Foreskin fibroblast (primary cell): ENCODE measurements at places on chromosomes 12 and 14.

DNA sequence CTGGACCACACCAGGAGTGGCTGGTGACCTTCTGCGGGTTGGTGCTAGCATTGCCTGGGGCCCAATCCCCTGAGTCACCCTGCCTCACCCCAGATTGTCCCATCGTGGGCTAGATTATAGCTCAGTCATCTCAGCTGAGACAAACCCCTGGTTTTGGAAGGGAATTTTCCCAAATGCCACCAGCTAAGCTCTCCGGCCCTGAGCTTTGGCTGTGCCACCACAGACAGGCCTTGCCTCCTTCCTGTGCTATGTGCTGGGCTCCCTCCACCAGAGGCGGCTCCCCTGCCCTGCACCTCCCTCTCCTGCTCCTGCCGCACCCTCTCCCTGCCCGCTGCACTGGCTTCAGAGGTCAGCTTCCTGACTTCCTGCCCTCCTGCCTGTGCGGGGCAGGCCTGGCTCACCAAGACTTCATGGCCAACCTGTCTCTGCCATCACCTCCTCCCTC is 196.3 kb downstream of the TSPAN9 start:
- peak; percentile 34 for DNase-seq

DNA sequence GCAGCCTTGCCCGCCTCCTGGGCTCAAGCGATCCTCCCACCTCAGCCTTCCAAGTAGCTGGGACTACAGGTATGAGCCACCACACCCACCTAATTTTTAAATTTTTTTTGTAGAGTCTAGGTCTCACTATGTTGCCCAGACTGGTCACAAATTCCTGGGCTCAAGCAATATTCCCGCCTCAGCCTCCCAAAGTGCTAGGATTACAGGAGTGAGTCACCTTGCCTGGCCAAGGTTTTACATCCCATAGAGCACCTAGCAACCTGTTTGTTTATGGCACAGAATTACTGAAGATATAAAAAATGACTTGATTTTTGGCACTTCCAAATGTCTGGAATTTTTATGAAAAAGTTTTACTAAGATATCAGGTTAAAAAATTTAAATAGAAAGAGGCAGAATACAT is 16.5 kb downstream of the MYO1A start:
- DNase-seq = no peak

DNA sequence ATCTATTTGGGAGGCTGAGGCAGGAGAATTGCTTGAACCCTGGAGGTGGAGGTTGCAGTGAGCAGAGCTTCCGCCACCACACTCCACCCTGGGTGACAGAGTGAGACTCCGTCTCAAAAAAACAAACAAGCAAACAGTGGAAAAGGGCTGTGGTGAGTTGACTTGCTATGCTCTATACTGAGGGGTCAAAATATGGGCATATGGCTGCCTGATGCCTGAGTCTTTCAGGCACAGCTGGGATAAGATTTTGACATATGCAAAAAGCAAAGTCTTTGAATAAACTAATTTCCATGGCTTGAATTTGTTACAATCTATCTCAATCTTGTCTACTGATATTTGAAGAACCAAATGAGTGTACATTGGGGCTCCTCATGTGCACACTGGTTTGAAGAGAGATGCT is 40.4 kb upstream of the BICD1 start:
- no peak for DNase-seq

- no peak for DNase-seq
Observed at GRCh38 chr12:6936636-6937480, 6.8 kb upstream of the RNU7-1 start.

DNA sequence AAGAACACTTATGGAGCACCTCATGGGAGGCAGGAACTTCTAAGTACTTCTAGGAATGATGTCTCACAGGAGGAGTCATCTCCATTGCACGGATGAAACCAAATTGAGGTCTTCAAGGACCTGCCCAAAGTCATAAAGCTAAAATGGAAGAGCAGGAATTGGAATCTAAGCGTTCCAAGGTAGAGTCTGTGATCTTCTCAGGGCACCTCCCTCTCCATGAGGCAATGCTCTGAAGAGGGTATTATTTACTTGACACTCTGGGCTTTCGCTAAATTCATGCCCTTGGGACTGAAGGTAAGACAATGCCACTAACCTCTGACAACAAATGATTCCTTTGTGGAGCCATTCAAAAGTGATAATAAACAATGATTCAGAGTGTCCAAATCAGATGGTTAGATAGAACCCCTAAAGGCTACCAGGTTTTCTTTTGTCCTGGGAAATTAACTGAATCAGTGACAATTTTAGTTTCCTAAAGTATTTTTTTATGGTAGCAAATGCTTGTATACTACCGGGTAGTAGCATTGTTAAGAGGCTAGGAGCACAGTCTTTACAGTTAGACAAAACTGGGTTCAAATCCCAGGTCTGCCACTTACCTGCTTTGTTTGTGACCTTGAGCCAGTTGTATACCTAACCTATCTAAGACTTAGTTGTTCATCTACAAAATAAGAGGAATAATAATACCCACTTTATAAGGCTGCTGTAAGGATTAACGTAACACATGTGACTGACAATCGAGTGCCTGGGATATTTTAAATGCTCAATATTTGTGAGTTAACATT is 12.3 kb downstream of the HMGA2 start:
- no peak for DNase-seq

GRCh38 chr14:98932431-98933325 is 339.3 kb downstream of the BCL11B start:
- no peak for DNase-seq

DNA sequence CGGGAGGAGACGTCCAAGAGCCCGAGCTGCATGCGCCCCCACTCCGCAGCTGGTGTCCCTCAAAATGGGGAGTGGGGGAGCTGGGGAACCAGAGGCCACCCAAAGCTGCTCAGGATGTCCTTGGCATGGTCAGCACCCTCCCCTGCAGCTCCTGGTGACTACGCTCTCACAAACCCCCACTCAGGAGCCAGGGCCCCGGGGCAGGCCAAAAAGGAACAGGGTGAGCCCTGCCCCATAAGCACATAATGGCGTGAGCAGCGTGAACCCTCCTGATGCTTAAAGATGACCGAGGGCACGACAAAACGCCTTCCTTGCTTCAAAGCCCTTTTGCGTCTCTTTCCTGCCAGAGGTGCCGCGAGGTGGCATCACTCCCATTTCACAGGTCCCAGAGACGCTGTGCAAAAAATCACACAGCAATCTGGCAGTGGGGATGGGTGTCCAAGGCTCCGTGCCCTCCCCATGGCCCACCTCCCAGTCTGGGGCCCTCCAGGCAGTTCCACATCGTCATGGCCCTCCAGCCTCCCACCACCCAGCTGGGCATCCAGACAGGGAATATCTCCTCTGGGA is 13.5 kb downstream of the NCOR2 start:
- DNase-seq = no peak

GRCh38 chr12:56014205-56014604 is 6.6 kb upstream of the IKZF4 start:
- no peak for DNase-seq

- peak; percentile 19 for DNase-seq
Observed at GRCh38 chr12:54590978-54591591, 2.6 kb upstream of the PPP1R1A start.

DNA sequence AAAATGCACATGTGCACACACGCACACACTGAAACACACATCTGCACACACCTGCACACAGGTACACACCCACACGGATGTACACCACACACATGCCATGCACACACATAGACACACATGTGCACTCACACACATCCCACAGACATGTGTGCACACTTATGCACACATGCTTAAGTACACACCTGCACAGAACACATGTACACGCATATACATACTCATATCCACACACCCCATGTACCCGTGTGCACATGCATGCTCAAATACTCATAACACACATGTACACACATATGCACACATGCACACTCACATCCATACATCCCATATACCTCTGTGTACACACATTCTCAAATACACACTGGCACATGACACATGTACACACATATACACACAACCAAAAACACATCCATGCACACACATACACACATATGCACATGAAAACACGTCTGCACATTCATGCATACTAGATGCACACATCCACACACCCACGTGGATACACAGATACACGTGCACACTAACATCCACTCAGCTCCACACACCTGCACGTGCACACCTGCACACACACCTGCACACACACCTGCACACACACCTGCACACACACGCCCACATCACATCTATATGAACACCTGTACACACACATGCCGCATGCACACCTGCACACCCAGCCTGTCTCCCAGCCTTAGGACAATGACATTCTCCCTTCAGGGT is 336.7 kb downstream of the ADGRD1 start:
- no peak for DNase-seq

DNA sequence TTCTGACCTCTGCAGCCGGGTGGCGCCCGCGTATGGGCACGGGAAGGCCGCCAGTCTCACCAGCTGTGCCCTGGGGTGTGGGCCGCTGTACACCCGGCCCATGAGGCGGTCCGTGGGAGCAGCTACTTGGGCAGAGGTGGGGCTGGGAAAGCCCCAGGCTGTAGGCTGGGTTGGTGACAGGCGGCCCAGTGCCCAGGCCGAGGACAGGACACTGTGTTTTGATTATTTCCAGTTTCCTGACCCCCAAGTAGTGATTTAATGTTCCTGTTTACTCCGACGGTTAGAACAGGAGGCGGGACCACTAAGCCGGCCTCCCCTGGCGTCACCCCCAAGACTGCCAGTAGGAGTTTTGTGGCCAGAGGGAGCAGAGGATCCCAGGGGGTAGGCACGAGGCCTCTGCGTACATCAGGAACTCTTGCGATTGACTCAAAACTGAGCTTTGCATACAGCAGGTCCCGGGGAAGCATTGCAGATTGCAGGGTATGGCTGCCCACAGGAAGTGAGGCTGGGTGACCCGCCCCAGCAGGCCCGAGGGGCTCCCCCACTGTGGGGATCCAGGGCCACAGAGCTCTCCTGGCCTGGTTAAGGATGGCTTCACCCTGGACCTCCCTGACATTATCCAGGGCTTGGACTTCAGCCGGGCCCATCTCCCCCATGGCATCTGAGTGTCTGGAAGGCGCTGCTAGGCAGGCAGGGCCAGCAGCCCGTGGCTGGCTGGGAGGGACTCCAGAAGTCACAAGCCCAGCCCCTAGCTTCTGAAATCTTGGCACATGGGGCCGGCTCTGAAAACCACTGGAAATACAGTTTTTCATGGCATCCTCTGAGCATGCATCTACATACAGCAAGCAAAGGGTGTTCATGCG is 42.5 kb upstream of the DIO3 start:
- no peak for DNase-seq

DNA sequence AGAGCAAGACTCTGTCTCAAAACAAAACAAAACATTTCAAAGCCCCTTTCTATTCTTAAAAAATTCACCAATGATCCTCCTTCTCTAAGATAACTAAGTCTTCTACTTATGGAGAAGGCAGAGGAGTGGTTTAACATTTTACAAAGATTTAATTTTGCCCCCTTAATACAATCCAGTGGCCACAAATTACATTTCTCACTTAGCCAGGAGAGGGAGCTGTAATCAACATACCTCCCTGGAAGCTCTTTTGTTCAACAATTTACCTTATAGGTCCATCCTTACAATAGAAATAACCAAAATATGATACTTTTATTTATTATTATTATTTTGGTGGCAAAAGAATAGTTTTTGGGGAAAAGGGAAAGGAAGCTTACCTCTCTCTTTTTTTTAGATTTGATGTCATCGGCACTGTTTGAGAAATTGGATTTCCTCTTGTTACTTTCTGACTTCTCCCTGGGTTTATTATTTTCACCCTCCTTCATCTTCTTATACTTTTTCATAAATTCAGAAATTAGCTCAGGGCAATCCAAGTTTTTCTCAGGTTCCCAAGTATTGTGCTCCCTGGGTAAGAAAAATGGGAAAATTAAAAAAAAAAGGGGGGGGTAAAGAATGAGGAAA is 28.1 kb downstream of the CBX5 start:
- DNase-seq = peak; percentile 25

GRCh38 chr12:119692997-119693396 is 25.1 kb downstream of the PRKAB1 start:
- DNase-seq = peak; percentile 98

DNA sequence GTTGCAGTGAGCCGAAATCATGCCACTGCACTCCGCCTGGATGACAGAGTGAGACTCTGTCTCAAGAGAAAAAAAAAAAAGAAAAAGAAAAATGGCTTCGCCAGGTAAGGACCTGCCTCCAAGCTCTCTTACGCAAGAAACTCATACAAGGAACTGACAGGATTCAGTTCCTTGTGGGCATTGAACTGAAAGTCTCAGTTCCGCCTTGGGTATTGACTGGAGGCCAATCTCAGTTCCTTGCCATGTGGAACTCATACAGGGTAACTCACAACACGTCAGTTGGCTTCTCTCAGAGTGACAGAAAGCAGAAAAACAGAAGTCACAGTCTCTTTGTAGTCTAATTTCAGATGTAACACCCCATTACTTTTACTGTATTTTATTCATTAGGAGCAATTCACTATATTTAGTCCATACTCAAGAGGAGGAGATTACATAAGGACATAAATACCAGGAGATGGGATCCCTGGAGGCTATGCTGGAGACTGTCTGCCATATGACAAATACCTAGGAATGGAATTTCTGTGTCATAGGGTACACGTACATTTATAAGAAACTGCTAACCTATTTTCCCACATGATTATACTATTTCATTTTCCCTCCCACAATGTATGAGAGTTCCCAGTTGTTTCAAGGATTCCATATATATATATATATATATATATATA is 11.4 kb upstream of the NOPCHAP1 start:
- DNase-seq = peak; percentile 41

GRCh38 chr12:103571286-103571685 is 15.8 kb upstream of the STAB2 start:
- DNase-seq = peak; percentile 18

DNA sequence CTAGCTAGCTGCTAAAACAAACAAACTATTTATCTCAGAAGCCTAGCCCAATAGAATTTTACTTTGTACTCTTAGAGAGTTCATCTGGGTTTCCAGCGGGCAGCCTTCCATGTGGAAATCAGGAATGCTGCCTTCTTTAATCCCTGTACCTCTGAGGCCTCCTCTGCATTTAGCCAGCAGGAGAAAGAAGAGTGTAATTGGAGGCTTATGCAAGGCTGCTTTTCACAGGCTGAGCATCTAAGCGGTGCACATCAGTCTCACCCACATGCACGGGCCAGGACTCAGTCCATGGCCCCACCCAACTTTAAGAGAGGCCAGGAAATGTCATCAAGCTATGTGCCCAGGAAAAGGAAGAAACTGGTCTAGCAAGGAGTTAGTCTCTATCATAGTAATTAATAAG is 14.0 kb upstream of the PTGDR start:
- peak; percentile 56 for DNase-seq

DNA sequence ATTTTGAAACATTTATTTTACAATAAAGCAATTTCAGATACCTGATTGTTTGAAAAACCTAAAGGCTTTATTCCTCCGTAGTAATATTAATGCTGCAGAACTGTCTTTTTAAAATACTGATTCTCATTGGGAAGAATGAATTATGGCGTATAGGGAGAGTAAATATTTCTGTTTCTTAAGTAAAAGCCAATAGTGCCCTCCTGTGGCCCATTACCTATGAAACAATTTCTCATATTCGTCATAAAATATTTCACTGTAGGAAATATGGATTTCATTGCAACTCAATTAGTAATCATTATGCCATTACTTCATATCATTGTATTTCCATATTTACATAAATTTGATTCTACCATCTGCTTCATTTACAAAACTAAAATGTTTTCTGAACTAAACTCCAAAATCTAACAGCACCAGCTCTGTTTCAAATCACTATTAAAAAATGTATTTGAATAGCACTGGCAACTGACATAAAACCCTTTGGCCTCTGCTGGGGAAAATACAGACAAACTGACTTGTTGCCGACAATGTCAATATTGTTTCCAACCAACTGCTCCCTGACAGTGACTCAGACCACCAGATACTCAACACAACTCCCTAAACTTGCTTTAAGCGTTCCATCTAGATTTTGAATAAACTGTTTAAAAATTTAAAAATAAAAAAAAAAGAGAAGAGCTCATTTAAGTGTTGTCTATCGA is 290.3 kb downstream of the NAV3 start:
- peak; percentile 55 for DNase-seq

- DNase-seq = no peak
Observed at GRCh38 chr12:14710632-14711320, 14.4 kb upstream of the GUCY2C start.
